ENCODE measurements at places on chromosomes 7 and 10.

GRCh38 chr10:98664329-98665042 lies 217.8 kb upstream of the HPS1 start:
- DNase-seq = peak; percentile 63

GRCh38 chr7:1906988-1907745 lies 237.1 kb downstream of the ELFN1 start:
- no peak for DNase-seq

DNA sequence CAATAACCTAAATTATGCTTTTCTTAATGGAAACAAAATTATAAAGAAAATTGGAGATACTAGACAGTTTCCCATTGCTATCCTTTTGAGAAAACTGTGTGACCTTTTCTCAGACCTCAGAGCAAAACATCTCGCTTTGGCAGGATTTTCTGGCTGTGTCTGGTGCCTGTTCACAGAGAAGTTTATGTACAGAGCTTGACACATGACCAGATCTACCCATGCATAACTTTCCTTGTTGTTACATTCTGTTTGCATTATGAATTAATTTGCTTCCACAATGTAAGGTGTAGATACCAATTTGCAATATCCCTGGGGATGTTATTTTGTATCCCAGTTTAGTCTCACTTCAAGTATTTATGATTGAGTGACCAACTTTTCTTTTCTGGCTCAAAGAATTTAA lies 565.0 kb downstream of the XPNPEP1 start:
- DNase-seq = no peak

DNA sequence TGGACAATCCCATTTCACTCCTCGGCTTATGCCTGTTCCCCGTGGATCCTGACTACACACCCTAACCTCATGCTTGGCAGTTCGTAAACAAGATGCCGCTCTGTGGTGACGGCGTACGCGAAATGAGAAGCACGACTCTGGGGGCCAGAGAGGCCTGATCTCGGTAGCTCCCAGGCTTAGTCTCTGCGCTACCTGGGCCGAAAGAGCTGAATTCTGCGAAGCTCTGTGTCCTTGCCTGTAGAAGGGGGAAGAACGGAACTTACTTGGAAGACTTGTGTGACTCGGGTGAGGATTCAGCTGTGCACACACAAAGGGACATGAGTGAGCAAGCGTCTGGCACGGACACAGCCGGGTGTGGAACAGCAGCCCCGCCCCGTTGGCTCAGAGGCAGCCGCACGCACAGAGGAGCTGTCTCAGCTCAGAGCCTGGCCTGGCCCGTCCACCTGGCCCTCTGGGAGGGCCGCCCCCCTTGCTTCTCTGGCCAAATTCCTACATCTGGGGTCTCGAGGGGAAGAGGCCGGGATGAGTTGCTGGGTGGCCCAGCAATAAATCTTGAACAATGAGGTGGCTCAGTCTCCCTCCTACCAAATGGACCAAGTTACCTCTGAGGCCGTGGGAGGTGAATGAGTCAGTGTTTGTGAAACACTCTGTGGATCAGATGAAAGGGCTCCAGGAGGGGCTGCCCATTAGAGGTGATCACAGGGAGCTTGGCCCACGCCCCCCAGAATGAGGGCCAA lies 83.8 kb downstream of the PDGFA start:
- no peak for DNase-seq

DNA sequence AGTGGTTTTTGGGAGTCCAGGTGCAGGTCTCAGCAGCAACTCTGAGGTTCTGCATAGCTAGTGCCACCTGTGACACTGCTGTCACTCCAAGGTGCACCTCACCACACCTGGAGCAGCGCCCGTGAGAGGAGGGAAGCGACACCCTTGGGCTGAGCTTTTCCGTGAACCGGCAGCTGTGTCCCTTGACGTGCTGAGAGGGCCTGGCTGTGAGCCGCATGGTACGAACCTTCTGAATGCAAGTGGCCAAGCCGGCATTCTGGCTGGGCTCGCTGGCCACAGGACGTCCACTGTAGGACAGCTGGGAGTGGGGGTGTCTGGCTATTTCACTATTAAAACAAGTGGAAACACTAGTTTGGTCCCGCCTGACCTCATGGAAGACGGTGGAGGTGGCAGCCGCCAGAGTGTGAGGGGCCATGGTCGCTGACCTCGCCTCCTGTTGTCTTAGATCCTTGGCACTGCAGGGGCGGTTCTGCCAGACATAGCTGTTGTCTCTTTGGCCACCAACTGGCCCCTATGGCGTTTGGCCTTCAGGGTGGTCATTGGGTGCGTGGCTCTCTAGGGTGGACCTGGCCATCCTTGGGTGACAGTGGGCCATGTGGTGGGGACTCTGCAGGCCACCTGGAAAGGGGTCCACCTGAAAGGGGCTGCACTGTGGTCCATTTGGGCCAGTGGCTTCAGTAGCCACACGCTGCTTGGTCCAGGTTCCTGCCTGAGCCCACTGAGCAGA lies 12.9 kb downstream of the INPP5A start:
- no peak for DNase-seq

- DNase-seq = no peak
These were observed 697.0 kb downstream of the SORCS1 start for GRCh38 chr10:106467506-106467905.

DNA sequence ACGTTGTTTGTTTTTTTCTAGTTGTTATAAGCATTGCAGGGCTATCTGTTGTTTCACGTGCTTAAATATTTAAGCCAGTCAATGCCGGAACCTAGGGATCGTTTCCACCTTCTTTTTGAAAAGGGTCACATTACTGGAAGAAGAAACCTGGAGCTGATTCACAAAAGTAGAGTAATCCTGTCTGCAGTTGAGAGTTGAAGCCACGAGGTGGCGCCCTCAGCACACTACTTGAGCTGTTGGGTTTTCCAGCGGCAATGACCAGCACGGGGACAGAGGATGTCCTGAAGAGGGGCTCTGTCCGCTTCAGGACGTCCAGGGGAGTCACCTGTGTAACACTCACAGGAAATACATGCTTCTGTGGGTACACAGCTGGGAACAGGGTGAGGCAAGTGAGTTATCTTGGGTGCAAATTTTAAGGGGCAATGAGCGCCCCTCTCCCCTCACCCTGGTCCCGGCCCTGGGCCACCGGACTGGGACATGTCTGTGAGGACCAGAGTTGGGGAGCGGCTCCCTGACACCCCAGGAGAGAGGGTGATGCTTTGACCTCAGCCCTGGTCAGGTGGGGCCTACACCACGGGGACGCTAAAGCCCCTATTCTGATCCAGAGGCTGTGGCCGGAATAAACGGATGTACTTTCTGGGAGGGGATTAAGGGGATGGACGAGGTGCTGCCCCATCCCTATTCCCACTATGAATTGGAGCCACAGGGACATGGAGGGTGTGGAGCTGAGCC lies 26.3 kb upstream of the WDFY4 start:
- DNase-seq = peak; percentile 86

Data from OCI-M1 (cell line).